T-helper 17 cell (primary cell): ENCODE measurements at places on chromosomes 3 and 15. TPM values are rescaled to one million over a fixed set of nuclear protein-coding genes. Genes with fewer than 3 reads are reported as not detected.

DNA sequence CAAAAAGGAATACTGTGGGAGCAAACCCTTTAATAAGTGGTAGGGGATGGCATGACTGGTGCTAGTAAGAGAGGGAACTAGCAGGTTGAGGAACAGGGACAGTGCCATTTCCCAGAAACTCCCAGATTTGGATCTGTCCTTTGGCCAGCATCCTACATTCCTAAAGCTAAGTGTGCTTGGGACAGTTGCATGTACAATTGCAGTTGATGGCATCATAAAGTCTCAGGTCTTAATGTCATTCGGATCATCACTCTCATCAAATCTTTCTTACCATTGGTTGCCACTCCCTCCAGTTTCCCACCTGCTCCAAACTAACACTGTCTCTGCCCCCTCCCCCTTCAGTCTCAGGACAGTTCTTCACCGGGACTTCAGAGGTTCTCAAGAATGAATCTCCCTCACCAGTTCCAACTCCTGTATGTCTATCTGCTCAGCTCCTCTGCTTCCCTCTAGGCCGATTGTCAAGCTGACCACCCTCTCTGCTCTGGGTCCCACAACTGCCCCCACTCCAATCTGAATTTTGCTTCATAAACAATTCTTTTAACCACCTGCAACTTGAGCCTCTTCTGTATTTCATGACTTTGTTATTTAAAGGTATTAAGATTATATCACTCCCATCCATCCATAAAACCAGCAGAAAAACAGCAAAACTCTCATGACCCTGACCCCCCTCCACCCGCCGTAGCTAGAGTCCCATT, 260.8 kb downstream of the CGGBP1 start:
- no peak for DNase-seq

- DNase-seq, result no peak
Measured at GRCh38 chr3:177034832-177035475, 162.3 kb downstream of the TBL1XR1 start.

CCR4 gene
- 117 TPM for total RNA-seq

GRCh38 chr3:138344754-138345153, 3.6 kb upstream of the MRAS start:
- DNase-seq, result no peak

DNA sequence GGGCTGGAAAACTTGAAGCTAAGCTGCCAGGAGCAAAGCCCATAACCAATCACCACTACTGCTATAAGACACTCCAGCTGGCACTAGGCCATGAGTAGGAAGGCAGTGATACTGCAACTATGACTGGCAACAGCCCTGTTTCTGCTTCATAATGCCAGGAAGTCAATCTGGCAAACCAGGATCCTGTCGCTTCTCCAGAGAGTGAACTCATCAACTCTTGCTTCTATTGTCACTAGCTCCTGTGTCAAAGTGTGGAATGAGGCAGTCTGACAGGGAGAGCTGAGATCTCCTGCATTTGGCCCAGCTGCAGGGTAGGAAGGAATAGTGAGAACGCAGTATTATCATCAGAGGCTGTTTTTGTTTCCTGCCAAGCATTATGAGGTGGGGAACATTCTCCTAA, 105.3 kb downstream of the CTNNB1 start:
- DNase-seq, result no peak

- DNase-seq, result peak; percentile 74
Measured at GRCh38 chr15:44195151-44195740, at the start of gene FRMD5. TSS of gene FRMD5 (minus strand) at chr15:44195271.

GRCh38 chr3:22175947-22176346, 424.9 kb upstream of the ZNF385D start:
- DNase-seq, result no peak

GRCh38 chr3:135226057-135226456, 431.0 kb downstream of the EPHB1 start:
- no peak for DNase-seq

- DNase-seq, result no peak
Measured at GRCh38 chr3:136898549-136898948, 36.5 kb downstream of the NCK1 start.

- no peak for DNase-seq
Measured at GRCh38 chr3:148211725-148212124, 486.0 kb upstream of the AGTR1 start.

LDHAL6B gene
- not detected for total RNA-seq

DNA sequence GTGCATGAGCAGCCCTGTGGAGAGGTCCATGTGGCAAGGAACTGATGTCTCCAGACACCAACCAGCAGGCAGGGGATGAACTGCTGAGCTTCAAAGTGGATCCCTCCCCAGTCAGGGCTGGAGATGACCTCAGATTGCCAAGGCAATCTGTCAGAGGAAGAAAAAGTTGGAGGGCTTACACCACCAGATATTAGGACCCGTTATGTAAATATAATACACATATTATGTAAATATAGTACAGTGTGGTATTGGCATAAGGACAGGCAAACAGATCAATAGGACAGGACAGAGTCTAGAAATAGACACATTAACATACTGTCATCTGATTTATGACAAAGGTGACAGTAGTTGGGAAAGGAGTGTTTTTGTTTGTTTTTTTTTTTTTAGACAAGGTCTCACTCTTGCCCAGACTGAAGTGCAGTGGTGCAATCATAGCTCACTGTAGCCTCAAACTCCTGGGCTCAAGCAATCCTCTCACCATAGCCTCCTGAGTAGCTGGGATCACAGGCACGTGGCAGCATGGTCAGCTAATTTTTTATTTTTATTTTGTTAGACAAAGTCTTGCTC, 18.0 kb upstream of the RAB7A start:
- no peak for DNase-seq

PIK3CB gene
- total RNA-seq, result 36.2 TPM

GP5 gene
- 4.0 TPM for total RNA-seq

DNA sequence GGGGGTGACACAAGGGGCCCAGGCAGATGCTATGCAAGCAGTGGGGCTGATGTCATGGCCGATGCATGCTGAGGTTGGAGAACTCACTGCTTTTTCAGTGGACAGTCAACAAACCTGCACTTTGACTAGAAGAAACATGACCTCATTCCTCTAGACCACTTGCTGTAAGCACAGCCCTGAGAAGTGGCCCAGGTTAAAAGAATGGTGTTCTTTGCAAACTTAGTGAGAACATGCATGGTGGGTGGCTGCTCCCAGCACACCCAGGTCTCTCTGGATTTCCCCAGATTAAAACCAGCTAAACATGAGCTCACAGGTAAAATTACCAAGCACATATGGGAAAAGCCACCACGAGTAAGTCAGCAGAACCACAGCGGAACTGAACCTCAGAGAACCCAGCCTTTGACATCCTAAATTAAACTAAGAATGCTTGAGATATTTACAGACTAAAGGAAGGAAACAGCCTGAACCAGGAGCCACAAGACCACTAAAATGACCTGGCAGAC, 15.5 kb downstream of the DLEC1 start:
- no peak for DNase-seq

- DNase-seq, result peak; percentile 73
Measured at GRCh38 chr15:40763801-40764628, at the start of gene GCHFR. TSS of gene GCHFR (plus strand) at chr15:40764068. CDS start at chr15:40764181, 113 bp downstream.

- DNase-seq, result no peak
Measured at GRCh38 chr15:68503791-68504680, 72.1 kb upstream of the ITGA11 start.

NBEAL2 gene
- 303 TPM for total RNA-seq

KBTBD12 gene
- 0.50 TPM for total RNA-seq

- DNase-seq, result no peak
Measured at GRCh38 chr3:179421500-179421899, 29.8 kb downstream of the GNB4 start.

CHRNB4 gene
- total RNA-seq, result not detected

GRCh38 chr3:45807681-45808540, 11.6 kb upstream of the SLC6A20 start:
- DNase-seq, result no peak

DNA sequence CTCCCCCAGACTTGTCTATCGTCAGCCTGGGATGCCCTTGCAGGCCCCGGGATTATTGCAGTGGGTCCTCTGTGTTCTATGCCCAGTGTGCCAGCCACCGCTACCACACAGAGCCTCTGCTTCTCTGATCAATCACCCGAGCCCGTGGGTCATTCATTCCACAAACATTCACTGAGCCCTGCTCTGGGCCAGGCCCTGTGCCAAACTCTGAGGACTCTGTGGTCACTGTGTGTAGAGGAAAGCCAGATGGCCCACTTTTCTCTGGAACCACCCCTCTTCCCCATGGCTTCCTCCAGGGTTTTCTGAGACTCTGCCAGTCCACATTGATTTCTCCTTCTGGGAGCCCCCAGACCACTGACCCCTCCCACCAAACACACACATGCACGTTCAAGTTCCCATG, 55.5 kb downstream of the BSN start:
- no peak for DNase-seq

RMDN3 gene
- 33.1 TPM for total RNA-seq

- no peak for DNase-seq
Measured at GRCh38 chr3:46501702-46502101, 3.9 kb downstream of the RTP3 start.

DNA sequence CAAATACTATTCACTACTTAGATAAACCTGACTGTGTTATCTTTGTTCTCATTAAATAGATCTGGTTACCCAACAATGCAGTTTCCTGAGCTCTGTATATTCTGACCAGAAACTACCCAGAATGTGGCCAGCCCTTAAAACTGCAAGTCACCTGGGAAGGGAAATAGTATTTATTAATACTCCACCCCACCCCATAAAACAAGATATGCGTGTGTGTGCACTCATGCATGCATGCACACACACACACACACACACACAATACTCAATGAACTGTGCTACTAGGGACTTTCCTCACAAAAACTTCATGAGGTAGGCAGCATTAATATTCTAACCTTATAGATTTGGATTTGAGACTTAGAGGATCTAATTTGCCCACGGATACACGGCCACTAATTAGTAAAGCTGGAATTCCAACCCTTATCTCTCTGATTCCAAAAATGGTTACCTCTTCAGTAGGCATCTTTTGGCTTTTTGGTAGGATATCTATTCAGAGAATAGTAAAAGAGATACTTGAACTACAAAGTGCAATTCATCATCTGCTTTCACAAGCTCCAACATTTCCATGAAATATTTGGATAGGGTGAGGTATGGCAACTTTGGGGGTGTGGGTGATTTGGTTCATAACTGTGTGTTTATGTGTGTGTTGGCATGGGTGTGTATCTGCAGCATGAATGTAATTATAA, 197.0 kb upstream of the CFAP20DC start:
- no peak for DNase-seq

DNA sequence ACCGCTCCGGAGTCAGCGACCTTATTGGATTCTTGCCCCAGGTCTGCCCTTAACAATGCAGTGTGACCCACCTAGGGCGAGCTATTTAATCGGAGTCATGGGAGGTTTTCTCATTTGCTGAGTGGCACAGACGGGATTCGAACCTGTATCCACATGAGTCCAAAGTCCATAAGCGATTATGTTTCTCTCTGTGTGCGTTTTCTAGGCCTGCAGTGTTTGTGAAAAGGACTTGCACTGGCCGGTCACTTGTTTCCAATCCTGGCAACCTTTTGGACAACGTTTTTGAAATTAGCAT, 691 bp upstream of the HDGFL3 start:
- DNase-seq, result no peak

NECTIN3 gene
- 6.4 TPM for total RNA-seq

DNA sequence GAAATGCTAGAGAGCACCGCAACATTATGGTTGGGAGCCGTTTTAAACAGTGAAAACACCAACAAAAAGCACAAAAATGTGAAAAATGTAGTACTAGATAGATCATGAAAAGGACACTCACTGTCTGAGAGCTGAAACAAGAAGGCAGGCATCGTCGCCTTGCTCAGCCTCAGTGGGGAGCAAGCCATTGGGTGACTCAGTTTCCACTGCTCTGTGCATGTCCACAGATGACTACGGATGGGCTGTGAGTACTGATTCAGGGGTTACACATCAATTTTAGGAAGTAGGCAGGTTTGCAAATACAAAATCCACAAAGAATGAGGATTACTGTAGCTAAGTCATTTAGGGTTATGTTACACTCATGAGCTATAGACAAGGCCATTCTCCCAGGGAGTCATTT, 10.8 kb downstream of the NOX5 start:
- DNase-seq, result no peak

GRCh38 chr15:47817969-47818548, 100.8 kb downstream of the SEMA6D start:
- no peak for DNase-seq

DNA sequence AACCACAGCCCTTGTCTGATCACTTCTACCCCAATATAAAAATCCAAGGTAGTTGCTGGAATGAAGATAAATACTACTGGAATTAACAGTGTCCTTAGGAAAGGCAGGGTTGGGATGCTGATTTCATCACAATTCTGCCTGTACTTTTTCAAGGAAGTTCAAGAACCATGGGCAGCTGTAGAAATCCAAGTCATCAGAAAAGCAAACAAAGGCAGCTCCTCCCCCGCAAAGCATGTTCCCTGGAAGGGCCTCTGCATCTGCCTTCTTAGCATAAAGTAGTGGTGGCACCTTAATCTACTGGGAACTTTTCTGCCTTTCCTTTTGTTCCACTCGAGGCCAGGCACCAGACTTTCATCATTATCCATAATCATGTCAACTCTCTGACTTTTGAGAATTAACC, 54.4 kb downstream of the ERC2 start:
- no peak for DNase-seq

ISLR2 gene
- not detected for total RNA-seq

DNA sequence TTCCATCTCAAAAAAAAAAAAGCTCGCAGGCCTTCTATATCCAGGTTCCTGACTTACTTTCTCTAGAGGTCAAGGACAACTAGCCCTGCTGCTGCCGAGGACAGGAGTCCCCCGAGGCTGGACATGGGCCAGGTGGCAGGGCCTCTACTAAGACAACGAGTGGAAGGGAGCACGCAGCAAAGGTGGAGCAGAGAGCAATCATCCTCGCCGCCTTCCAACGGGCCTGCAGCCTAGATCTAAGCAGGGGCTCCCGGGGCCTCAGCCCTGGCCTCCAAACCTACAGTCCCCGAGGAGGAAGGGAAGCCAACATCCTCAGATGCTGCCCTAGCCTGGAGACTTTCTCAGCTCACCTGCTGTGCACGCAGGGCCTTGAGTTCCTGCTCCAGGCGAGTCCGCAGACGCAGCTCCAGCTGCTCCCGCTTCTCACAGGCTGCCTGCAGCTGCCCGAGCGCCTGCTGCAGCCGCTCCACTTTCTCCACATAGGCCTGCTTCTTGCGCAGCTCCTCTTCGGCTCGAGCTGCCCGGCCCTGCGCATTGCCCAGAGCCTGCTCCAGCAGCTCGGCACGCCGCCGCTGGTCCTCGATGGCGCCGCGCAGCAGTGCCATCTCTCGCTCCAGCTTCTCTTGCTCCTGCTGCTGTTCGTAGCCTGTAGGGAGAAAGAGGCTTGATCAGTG, 12.9 kb downstream of the AMOTL2 start:
- no peak for DNase-seq

GRCh38 chr3:183427876-183428446, 458 bp downstream of the MCF2L2 start:
- DNase-seq, result peak; percentile 43

DNA sequence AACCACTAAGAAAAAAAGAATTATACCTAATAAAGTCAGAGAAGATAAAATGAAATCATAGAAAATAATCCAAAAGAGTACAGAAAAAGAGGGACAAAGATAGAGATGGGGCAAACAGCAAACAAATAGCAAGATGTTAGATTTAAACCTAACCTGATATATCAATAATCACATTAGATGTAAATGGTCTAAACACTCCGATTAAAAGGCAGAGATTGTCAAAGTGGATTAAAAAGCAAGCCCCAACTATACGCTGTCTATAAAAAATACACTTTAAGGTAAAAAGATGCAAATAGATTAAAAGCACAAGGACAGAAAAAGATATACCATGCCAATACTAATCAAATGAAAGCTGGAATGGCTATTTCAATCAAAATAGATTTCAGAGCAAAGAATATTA, 16.8 kb downstream of the ADPGK start:
- DNase-seq, result no peak
